DND-41 (cell line): ENCODE measurements at places on chromosomes 1 and 21.
A peak's percentile ranks its signal among the peaks of the same experiment; 100 is the strongest.

DNA sequence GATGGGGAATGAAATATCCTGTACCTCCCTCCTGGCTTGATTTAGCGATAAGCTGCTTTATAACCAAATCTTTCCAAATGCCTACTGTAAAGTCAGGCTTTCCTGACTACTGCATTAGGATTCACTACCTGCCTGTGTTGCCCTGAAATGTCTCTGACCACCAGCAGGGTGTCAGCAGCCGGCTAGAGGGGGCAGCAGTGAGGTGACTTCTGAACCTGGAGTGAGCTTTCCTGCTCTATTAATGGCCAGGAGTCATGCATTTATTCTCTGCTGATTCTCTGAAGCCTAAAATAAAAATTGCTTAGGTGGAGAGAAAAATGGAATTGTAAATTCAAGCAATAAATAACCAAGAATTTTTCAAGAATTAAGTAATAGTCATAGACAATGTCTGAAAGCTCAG is 2.5 kb downstream of the BACE2 start:
- DNase-seq: peak; percentile 41
- no peak overlapping the region for H3K27ac ChIP-seq
- H3K4me1 ChIP-seq: peaks cover 18% of the 10 kb centered on the region
- no peaks in the 10 kb centered on the region for H3K36me3 ChIP-seq
- H3K4me3 ChIP-seq: no peak overlapping the region

DNA sequence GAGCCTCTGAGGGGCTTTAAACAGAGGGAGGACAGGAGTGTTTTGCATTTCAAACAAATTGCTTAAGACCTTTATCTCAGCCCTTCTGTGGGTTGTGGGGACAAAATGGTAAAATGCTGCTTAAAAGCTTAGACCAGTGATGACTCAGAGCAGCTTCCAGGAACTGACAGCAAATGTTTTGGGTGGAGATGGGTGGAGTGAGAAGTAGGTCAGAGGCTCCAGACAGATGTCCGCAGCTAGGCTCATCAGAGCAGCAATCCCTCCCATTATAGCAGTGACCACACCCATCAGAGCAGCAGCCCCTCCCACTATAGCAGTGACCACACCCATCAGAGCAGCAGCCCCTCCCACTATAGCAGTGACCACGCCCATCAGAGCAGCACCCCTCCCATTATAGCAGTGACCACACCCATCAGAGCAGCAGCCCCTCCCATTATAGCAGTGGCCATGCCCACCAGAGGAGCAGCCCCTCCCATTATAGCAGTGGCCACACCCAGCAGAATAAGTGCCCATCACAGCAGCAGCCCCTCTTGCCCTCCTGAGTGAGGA is 532.2 kb downstream of the MATN1 start:
- no peak overlapping the region for H3K4me3 ChIP-seq
- H3K27ac ChIP-seq: no peak overlapping the region
- no peaks in the 10 kb centered on the region for H3K4me1 ChIP-seq
- H3K27me3 ChIP-seq: no peaks in the 10 kb centered on the region
- peak; percentile 32 for DNase-seq

DNA sequence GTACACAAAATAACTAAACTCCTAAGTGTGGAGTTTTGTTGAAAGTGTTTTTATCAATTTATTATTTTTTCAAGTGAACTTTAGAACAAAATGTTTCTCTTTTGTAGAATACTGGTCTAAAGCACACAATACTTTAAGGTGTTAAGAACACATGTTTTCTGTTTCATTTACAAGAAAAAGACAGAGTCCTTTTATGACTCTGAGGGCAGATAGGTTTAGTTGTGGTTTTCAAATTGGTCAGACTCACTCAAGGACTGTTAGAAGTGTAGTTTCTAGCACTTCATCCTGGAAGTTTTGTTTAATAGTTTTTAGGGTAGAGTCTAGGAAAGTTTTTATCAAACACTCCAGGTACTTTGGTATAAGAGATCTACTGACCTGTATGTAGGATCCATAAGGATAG is 376.5 kb downstream of the LRRIQ3 start:
- H3K36me3 ChIP-seq: no peaks in the 10 kb centered on the region
- no peak overlapping the region for H3K27ac ChIP-seq
- H3K4me3 ChIP-seq: no peak overlapping the region
- peaks cover 7% of the 10 kb centered on the region; the same call in 1 of the 2 replicates for H3K4me1 ChIP-seq
- no peak for DNase-seq

- H3K4me3 ChIP-seq: no peak overlapping the region
- H3K27ac ChIP-seq: no peak overlapping the region
- no peaks in the 10 kb centered on the region for H3K27me3 ChIP-seq
- H3K4me1 ChIP-seq: no peaks in the 10 kb centered on the region
Measured at GRCh38 chr21:22758478-22758877, 1760.3 kb downstream of the NCAM2 start.

- H3K4me3 ChIP-seq: no peak overlapping the region
- no peaks in the 10 kb centered on the region for H3K27me3 ChIP-seq
- no peak overlapping the region for H3K27ac ChIP-seq
- no peak for DNase-seq
Measured at GRCh38 chr21:44849616-44850130, 23.8 kb downstream of the PTTG1IP start.

GRCh38 chr1:181190364-181191035 is 102.0 kb downstream of the IER5 start:
- no peak overlapping the region for H3K27ac ChIP-seq
- H3K4me1 ChIP-seq: peaks cover 3% of the 10 kb centered on the region; the same call in 1 of the 2 replicates
- no peaks in the 10 kb centered on the region for H3K36me3 ChIP-seq
- no peak for DNase-seq
- no peak overlapping the region for H3K4me3 ChIP-seq
- peaks cover 3% of the 10 kb centered on the region for H3K27me3 ChIP-seq
